ELR (cell line): ENCODE measurements at places on chromosomes 1 and 21.

GRCh38 chr21:23886828-23887724, 1720.2 kb downstream of the MRPL39 start:
- no peak for DNase-seq

DNA sequence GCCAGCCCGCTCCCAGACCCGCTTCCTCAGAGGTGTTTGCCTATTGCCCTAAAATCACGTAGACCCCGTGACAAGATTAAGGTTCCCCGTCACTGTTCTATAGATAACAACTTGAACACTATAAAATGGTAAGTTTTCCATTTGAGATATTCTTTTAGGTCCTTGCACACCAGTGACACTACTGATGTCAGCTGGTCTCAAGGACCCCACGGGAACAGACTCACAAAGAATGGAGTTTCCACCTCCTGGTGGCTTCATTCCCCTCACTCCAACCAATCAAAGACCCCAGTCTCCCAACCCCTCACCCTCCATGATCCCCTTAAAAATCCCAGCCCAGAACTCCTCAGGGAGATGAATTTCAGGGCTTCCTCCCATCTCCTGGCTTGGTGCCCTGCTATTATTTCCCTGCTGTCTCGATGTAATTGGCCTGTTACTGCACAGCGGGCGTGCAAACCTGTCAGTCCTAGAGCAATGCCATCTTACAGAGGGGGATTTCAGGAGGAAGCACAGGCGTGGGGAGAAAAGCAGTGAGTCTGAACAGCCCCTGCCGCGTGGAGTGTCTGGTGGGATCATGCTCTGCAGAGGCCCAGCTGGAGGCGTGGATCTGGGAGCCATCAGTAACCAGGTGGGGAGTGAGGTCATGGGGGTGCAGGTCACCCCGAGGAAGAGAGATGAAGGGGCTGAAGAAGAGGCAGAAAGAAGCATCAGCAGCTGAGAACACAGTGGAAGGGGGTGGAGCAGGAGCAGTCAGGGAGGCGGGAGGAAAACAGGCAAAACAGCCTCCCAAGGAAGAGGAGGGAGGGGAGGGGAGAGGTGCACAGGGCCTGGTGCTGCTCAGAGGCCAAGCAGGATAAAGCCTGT, 35.1 kb upstream of the LBR start:
- no peak for DNase-seq

DNA sequence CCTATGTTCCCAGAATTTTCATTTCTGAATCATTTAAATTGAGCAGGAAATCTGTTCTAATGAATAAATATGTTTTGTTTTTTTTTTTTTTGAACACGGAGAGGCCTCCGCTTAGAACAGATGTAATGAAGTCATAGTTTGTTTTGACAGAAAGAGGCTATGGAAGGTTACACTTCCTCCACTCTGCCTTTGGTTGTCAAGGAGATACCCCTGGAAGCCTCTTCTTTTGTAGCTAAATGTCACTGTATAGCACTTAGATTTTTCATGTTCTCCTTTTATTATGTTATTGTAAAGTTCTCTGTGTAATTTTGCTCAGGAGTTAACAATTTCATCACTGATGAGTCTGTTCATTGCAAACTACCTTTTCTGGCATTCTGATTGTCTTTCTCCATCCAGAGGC, 22.7 kb upstream of the GNG12 start:
- DNase-seq = no peak

- DNase-seq = no peak
Measured at GRCh38 chr1:239633432-239633831, 247.1 kb downstream of the CHRM3 start.

GRCh38 chr1:29469457-29469856, 233.1 kb downstream of the PTPRU start:
- no peak for DNase-seq

DNA sequence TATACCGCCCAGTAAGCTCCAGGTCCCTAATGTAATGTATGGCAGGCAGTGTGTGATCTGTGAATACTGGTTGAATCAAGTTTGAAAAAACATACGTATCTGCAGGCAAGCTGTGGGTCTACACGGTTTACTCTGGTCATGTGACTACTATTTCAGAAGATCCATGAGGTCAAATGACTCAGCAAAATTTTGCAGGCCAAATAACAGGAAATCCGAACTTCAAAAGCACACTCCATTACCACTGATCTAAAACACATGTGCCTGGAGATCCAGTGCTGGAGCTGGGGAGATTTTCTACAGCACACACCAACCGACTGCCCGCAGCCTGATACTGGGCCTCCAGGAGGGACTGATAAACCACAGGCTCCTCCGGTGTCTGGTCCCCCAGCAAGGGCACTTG, 64.5 kb upstream of the SLC44A3 start:
- DNase-seq = peak; percentile 69

- DNase-seq = no peak
Measured at GRCh38 chr1:77273891-77274290, 7.9 kb upstream of the AK5 start.

GRCh38 chr21:26920055-26920454, 46.8 kb downstream of the ADAMTS5 start:
- no peak for DNase-seq

- DNase-seq = no peak
Measured at GRCh38 chr1:201902198-201902597, 13.5 kb downstream of the SHISA4 start.

DNA sequence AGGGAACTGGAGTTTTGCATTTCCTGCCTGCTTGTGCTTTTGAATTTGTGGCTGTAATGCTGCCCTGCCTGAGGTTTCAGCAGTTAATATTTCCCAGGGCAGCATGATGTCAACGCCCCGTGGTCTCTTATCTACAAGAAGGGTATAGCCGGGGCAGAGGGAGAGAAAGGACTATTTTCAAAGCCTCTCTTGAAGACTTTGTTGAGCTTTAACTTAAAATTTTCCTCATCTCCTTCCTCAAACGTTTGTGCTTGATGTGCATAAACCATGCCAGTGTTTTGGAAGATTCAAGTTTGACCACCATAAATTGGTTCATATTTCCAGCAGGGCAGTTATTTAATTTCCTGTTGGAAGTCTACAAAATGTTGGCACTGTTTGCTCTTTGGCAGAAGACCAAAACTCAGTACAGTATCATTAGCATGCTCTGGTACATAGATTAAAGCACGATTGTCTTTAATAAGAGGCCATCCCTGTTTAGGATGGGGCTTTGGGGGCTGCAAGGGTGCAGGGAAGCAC, 43.4 kb downstream of the ROR1 start:
- no peak for DNase-seq

DNA sequence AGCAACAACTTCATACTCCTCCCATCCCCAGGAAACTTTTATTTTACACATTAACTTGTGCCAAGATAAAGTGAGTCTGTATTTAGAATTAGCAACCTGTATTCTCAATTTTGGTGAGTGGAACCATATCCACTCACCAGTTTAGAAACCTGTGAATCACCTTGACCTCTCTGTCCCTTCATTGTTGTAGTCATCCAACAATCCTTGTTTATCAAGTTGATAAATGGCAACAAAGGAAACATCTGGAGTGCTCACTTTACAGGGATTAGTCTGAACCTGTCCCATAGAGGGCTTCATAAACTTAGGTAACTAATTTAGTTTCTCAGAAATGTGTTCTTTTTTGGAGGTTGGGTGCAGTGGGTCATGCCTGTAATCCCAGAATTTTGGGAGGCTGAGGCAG, 3.9 kb upstream of the CLSPN start:
- DNase-seq = no peak

DNA sequence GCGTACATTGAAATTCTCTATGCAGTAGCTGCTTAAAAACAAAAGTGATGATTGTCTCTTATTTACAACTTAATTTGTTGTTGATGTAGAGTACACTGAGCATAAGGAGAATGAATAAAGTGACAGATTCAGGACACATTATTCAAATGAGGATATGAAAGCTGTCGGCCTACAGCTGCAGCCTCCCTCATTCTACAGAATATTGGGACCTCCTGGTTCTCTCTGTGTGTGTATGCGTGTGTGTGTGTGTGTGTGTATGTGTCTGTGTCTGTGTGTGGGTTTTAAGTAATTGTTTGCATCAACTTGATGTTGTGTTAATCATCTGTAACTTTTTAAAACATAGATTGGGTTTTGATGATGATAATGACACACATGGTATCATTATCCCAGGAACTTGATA, 17.9 kb downstream of the PROX1 start:
- DNase-seq = no peak

GRCh38 chr1:30437059-30437576, 286.3 kb downstream of the MATN1 start:
- no peak for DNase-seq

DNA sequence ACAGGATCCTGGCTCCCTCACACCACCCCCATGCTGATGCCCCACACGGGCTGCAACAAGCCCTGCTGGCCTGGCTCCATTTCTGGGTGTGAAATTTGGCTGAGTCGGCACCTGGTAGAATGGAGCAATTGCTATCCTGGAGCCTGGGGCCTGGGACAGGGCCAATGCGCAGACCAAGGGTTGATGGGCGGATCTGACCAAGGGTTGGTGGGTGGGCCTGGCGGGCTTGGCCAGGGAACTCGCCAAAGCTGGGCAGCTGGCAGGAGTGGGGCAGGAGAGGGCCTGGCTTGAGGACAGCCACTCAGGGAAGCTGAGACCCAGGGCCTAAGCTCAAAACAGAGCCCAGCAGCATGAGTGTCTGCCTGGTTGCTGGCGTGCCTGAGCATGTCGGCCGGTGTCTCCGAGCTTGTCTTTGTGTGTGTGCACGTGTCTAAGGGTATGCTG, 70.9 kb upstream of the POU3F1 start:
- no peak for DNase-seq

GRCh38 chr1:39196244-39197215, 8.0 kb upstream of the MACF1 start:
- peak; percentile 84 for DNase-seq
